ENCODE measurements at places on chromosomes 16 and 17. TPM values are rescaled to one million over a fixed set of nuclear protein-coding genes. Genes with fewer than 3 reads are reported as not detected.

- no peak for DNase-seq
- H3K36me3 ChIP-seq, result no peaks in the 10 kb centered on the region
- H3K27me3 ChIP-seq, result no peaks in the 10 kb centered on the region
- H3K4me1 ChIP-seq, result no peaks in the 10 kb centered on the region
- no peak overlapping the region for H3K4me3 ChIP-seq
- no peak overlapping the region for H3K27ac ChIP-seq
Observed at GRCh38 chr16:84555418-84556196, 51.1 kb upstream of the MEAK7 start.

DNA sequence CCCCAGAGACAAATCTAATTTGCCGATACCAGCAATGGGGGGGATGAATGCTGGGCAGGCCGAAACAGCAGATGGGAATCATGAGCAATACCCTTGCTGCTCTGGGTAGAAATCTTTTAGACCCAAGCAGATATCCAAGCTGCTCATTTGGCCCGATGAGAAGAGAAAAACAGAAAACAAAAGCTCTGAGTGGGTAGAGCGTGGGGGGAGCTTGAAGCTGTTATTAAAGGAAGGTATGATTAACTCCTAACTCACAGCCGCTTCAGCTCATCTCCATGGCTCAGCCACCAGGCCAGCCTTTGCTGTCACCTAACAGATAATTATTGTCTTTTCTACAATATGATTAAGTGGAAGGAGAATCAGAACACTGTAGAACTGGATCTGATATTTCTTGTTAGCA is 58.3 kb downstream of the VPS35L start:
- no peak overlapping the region for H3K4me3 ChIP-seq
- no peaks in the 10 kb centered on the region for H3K36me3 ChIP-seq
- H3K27me3 ChIP-seq, result no peaks in the 10 kb centered on the region
- H3K4me1 ChIP-seq, result no peaks in the 10 kb centered on the region
- no peak for DNase-seq

DNA sequence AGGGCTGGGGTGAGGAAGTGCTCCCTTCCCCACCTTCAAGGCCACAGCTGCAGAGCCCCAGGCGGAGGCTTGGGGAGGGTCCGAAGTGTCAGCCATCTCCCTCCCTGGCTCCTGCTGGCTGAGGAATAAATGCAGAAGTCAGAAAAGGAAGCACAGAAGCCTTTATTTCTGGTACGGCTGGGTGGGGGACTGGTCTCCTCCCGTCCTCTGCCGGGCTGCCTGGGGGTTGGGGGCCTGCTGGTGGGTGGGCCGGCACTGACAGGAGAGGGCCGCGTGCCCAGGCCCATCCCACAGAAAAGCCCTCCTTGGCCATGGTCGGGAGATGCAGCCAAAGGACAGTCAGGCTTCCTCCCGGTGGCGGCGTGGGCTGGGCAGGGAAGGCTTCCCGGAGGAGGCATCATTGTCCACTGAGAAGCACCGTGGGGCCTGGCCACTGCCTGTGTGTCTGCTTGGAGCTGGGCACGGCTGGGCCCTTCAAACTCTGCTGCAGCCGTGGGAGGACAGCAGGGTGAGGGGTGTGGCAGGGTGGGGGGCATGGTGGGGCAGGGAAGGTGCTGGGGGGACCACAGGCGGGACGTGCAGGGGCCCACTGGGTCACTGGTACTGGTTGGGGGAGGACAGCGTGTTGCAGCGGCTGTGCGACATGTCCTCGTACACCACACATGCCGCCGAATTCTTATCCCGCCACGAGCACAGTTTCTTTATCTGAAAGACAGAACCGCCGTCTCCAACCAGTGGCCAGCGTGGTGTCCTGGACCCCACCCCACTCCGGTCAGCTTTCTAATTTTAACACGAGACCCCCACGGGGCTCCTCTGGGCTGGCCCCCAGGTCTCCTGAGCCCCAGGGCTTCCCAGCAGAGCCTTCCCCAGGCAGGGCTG is 2.4 kb downstream of the CD7 start:
- peaks cover 2% of the 10 kb centered on the region for H3K27me3 ChIP-seq
- no peak overlapping the region for H3K4me3 ChIP-seq
- no peak for DNase-seq
- no peak overlapping the region for H3K27ac ChIP-seq
- H3K4me1 ChIP-seq, result no peaks in the 10 kb centered on the region

DNA sequence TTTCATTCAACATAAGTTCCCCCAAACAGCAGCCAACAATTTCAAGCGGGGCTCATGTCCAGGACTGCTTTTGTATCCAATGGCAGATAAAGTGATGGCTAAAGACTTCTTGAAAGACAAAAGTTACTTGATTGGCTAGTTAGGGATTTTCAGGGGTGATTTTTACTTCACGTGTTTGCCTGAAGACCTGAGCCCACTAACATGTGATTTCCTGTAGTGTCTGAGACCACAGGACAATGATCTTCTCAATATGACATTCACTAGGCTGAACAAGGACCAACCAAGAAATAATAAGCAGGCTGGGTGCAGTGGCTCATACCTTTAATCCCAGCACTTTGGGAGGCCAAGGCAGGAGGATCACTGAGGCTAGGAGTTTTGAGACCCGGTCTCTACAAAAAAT is 10.4 kb downstream of the TVP23A start:
- no peaks in the 10 kb centered on the region for H3K27me3 ChIP-seq
- no peak overlapping the region for H3K27ac ChIP-seq
- H3K36me3 ChIP-seq, result no peaks in the 10 kb centered on the region
- no peaks in the 10 kb centered on the region for H3K4me1 ChIP-seq
- DNase-seq, result no peak

DNA sequence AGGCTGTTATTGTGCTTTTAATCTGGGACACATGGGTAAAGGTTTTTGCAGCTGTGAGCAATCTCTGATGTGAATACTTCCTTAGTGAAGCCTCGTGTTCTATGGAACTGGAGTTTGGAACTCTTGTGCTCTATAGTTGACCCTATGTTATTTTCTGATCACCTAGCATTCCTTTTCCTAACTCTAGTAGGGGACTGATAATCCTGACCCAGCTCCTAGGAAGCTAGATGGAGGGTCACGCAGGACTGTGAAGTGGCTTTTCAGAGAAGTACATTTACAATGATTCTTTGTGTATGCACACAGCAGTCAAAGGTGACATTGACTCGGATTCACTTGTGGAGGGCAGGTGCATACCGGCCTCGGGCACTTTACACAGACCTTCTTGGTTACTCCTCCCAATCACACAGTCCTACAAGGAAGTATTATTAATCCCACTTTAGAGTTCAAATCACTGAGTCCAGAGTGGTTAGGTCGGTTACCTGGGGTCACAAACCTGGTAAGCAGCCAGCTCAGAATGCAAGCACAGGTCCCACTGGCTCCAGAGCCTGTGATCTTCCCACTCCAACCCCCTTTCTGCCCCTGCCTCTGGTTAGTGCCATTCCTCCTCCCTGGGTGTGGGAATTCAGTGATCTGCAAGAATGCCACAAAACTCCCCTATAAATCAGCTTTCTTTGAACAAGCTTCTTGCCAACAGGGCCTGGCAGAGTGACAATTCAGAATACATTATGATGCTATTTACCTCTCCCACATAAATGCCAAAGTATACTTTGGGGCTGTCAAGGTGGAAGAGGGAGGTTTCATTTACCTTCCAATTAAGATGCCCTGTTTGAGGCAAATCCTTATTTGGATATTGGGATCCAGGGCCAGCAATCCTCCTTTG is 7.1 kb downstream of the CHD9NB start:
- peaks cover 20% of the 10 kb centered on the region for H3K4me1 ChIP-seq
- H3K27ac ChIP-seq, result peak overlapping the region; percentile 79
- DNase-seq, result peak; percentile 93
- no peaks in the 10 kb centered on the region for H3K27me3 ChIP-seq
- H3K4me3 ChIP-seq, result no peak overlapping the region

DNA sequence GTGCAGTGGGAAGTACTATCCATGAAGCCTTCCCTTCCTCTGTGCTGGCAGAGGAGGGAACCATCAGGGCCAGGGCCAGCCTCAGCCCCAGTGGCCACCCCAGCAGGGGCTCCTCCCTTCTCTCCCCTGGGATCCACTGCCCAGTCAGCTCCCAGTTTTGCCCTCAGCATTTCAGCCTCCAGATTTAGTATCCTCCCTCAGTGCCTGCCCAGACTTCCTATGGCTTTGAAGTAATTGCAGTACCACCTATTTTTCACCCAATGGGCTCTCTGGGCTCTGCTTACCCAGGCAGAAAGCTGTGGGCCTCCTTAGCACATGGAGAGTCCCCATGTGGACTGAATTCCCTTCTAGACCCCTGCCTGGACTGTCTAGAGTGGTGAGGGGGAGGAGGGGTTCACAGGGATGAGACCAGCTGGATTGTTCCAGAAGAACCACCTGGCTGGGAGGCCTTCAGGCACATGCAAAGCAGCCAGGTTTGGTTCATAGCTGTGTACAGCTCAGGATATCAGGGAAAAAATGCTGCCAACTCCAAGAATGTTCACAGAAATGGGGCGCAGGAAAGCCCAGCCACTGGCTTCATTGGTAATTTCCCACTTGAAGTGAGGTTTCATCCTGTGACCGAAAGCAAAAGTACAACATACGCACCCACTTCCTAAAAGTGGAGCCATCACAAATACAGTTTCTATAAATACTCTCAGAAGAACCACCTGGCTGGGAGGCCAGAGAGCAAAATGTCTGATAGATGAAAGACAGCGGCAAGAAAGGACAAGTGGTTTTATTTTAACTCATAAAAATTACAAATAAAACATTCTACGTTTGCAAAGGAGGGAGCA is 15.2 kb upstream of the HERPUD1 start:
- DNase-seq, result peak; percentile 63
- H3K36me3 ChIP-seq, result no peaks in the 10 kb centered on the region
- no peaks in the 10 kb centered on the region for H3K27me3 ChIP-seq
- peak overlapping the region; percentile 94 for H3K27ac ChIP-seq
- H3K4me1 ChIP-seq, result peaks cover 59% of the 10 kb centered on the region

GRCh38 chr17:61587807-61588660 is 3.0 kb downstream of the NACA2 start:
- H3K27me3 ChIP-seq, result peaks cover 2% of the 10 kb centered on the region
- H3K36me3 ChIP-seq, result no peaks in the 10 kb centered on the region
- DNase-seq, result no peak
- no peaks in the 10 kb centered on the region for H3K4me1 ChIP-seq
- no peak overlapping the region for H3K4me3 ChIP-seq

GRCh38 chr16:86634292-86634691 is 55.9 kb downstream of the FOXL1 start:
- no peaks in the 10 kb centered on the region for H3K4me1 ChIP-seq
- no peak overlapping the region for H3K4me3 ChIP-seq
- no peak for DNase-seq

- H3K27ac ChIP-seq, result no peak overlapping the region
- H3K4me3 ChIP-seq, result no peak overlapping the region
- H3K4me1 ChIP-seq, result no peaks in the 10 kb centered on the region
- H3K36me3 ChIP-seq, result peaks cover 4% of the 10 kb centered on the region
Observed at GRCh38 chr17:15232517-15232915, 32.6 kb downstream of the PMP22 start.

GRCh38 chr16:3158510-3159314 is 23.9 kb downstream of the ZNF213 start:
- H3K4me3 ChIP-seq, result peak overlapping the region; percentile 59
- H3K27ac ChIP-seq, result peak overlapping the region; percentile 83
- H3K4me1 ChIP-seq, result no peaks in the 10 kb centered on the region
- no peaks in the 10 kb centered on the region for H3K36me3 ChIP-seq
- H3K27me3 ChIP-seq, result no peaks in the 10 kb centered on the region

DNA sequence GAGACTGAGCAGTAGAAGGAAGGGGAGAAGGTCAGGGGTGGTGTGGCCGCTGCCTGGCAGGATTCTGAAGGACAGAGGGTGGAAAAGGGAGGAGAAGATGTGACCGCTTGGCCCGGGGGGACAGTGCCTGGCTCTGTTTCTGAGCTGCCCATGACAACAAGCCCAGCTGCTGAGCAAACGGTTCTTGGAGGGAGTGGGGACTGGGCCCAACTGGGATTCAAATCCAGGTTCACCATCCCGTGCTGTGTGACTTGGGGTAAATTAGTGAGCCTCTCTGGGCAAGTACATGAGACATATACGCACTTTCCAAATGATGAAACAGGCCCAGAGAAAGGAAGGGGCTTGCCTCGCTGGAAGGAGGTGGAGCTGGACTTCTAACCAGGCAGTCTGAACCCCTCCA is 23.3 kb downstream of the SEC14L5 start:
- H3K4me1 ChIP-seq, result no peaks in the 10 kb centered on the region
- H3K27ac ChIP-seq, result no peak overlapping the region
- no peak overlapping the region for H3K4me3 ChIP-seq
- H3K27me3 ChIP-seq, result no peaks in the 10 kb centered on the region

DNA sequence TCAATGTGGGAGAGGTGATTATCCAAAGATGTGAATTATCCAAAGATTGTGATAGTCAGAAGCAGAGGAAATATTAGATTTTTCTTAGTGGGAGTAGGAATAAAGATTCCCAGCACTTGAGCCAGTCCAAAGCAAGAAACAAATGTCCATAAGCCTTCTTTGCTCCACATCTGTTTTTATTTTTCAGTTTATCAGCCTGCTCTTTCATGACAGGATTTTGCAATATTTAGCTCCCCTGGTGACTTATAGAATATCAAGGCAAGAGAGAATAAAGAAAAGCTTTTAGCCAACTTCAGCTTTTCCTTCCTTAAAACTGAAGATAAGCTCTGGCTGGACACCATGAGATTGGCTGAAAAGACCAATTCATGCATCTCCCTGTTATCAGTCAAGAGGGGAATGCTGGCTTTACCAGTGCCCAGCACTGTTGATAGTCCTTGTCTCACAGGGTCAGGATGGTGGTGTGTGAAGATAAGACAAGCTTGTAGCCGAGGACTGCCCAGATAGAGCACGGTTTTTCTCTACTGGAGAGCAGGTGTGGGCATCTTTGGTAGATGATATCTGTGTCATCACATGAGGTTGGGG is 706.5 kb downstream of the KCNJ2 start:
- no peaks in the 10 kb centered on the region for H3K27me3 ChIP-seq
- no peaks in the 10 kb centered on the region for H3K36me3 ChIP-seq
- no peak for DNase-seq
- no peak overlapping the region for H3K4me3 ChIP-seq
- no peaks in the 10 kb centered on the region for H3K4me1 ChIP-seq

DNA sequence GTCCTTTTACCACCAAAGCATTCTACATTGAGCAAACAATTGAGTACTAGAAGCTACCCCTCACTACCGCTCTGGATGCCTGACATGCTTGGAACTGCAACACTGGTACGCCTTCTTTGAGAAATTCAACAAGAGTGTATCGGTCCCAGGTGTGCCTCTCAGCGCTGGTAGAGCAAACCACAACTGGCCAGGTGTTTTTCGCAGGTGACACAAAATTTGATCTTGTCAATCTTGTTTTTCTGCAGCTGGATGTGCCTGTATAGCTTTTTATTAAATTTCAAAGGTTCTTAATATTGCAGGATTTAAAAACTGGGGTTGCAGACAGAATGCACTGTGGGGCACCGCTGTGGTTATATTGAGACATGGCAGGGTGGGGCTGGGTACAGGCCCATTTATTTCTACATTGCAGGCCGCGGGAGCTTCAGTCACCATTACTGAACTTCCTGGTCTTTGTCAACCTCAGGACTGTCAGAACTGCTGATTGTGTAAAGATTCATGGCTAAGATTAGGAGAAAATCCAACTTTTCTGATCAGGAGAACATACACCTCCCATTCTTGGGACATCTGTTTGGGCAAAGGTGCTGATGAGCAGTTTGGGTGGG is 4.5 kb upstream of the SNX20 start:
- no peaks in the 10 kb centered on the region for H3K36me3 ChIP-seq
- DNase-seq, result no peak
- no peak overlapping the region for H3K4me3 ChIP-seq
- H3K4me1 ChIP-seq, result no peaks in the 10 kb centered on the region
- H3K27me3 ChIP-seq, result no peaks in the 10 kb centered on the region
- no peak overlapping the region for H3K27ac ChIP-seq

CKLF gene
- 28.3 TPM for total RNA-seq

Data from prostate gland (tissue), 2 donors.